Hepatic stellate cell (primary cell): ENCODE measurements at places on chromosomes 3 and 15.

- DNase-seq: no peak
Measured at GRCh38 chr15:64193971-64194370, 31.1 kb upstream of the PPIB start.

- DNase-seq: no peak
Measured at GRCh38 chr3:24586920-24587319, 92.3 kb upstream of the THRB start.

- DNase-seq: no peak
Measured at GRCh38 chr3:152454076-152454875, 185.5 kb downstream of the MBNL1 start.

DNA sequence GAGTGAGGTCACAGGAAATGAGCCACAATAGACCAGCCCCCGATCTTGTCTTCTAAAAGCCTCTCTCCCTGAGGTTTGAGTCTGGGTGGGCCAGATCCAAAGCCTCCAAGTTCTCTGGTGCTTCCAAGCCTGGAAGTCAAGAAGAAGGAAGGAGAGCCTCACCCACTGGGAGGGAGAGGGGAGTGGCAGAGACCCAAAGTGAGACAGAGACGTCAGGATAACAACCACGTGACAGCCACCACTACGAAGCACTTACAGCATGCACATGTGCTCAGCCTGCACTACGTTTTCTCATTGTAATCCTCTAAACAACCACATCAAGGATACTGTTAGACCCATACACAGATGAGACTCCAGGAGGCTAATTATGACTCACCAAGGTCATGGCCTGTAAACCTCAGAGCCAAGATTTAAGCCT is 197.3 kb upstream of the LINGO1 start:
- no peak for DNase-seq

- no peak for DNase-seq
Measured at GRCh38 chr15:98860281-98861041, 147.1 kb downstream of the PGPEP1L start.

GRCh38 chr15:83998486-83998885 is 237.1 kb upstream of the GOLGA6L4 start:
- DNase-seq: no peak

- no peak for DNase-seq
Measured at GRCh38 chr15:65993236-65993635, 123.9 kb downstream of the RAB11A start.

DNA sequence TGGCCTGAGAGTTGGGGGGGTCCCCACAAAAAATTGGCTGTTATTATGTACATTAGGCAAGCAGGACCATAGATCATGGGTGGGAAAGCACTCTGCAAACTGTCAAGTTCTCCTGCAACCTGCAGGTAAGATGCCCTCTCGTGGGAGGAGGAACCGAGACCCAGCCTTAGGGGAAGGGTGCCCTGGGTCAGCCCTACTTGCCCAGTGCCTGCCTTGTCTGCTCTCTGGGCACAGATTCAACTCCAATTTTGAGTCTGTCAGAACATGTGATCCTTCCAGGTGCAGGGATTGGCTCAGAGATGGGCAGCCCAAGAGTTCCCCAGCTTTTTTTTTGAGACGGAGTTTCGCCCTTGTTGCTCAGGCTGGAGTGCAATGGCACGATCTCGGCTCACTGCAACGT is 99.2 kb downstream of the PLXNA1 start:
- DNase-seq: no peak

DNA sequence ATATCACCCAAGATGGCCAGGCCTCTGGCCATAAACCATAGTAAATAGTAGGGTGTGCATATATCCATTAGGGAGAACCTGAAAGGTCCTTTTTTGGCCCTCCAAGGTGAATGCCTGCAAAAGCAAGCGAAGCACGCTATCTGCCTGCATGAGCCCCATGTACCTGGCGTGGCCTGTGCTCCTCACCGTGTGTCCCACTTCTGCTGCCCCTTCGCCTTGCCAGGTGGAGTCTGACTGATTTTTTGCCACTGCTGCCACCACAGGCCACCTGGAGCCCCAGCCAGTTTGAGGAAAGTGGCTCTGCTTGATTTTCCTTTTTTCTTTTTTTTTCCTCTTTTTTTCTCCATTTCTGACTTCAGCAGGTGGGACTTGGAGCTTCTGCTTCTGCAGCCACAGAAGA is 139.7 kb downstream of the SNRPN start:
- no peak for DNase-seq

DNA sequence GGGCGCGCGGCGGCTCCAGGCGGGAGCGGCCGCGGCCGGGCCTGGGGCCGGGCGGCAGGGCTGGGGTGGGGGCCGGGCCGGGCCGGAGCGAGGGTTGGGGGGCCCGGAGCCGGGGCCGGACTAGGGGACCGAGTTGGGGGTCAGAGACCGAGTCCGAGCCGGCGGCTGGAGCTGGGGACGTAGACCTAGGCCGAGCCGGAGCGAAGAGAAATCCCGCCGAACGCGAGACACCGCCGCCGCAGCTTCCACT is 37.3 kb downstream of the HMCES start:
- DNase-seq: no peak

- no peak for DNase-seq
Measured at GRCh38 chr15:46879032-46879770, 838.1 kb upstream of the SEMA6D start.

DNA sequence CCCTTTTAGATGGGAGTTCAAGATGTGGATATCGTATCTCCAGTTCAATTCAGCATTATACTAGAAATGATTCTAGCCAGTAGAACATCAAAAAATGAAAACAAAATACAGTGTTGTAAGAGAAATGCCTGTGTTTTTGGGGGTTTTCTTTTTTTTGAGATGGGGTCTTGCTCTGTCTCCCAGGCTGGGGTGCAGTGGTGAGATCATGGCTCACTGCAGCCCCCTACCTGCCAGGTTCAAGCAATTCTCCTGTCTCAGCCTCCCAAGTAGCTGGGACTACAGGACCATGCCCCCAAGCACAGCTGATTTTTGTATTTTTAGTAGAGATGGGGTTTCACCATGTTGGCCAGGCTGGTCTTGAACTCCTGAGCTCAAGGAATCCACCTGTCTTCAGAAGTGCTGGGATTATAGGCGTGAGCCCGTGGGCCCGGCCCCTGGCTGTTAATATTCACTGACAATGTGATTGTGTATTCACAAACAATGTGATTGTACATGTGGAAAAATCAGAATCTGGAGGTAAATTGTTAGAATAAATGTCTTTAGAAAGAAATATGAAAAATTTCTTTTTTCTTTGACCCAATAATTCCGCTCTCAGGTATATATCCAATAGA is 59.0 kb downstream of the ARIH1 start:
- DNase-seq: no peak

GRCh38 chr3:187931770-187932278 is 186.6 kb upstream of the BCL6 start:
- no peak for DNase-seq

GRCh38 chr3:195583831-195584542 is at the start of gene APOD:
TSS of gene APOD (minus strand) at chr3:195583940. CDS start at chr3:195579461, 4,479 bp downstream.
- DNase-seq: no peak

GRCh38 chr15:68693071-68693470 is 114.3 kb downstream of the CORO2B start:
- no peak for DNase-seq

GRCh38 chr3:136305879-136306278 is 55.7 kb downstream of the PCCB start:
- peak; percentile 67 for DNase-seq

DNA sequence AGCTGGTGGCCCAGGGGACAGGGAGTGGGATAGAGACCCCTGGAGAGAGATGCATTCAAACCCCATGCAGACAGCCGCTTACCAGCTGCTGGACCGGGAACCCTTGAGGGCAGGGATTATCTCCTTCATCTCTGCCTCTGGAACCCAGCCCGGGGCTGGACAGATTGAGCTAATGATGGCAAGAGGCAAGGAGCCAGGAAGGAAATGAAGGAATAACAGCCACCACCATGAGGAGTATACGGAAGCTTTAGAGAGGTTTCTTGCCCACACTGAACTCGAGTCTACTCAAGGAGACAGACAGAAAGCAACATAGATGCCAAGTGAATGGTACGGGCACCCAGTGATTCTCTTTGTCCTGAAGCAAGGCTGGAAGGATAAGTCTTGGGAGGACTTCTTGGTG is 23.2 kb downstream of the HAPLN3 start:
- DNase-seq: no peak

DNA sequence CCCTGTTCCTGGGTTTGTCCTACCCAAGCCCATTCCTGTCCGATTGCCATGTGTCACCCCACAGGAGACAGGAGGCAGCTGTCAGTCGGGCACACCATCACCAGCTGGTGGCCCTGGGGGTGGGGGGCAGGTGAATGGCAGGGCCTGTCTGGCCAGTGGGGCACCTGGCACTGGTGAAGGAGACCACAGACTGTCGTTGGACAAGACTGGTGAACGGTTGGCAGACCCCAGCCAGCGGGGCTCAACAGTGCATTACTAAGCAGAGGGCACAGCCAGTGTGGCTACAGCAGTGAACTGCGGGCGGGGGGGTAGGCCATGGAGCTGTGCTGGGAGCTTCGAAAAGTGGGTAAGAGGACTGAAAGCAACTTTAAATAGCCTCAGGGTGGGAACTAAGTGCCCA is 2.1 kb downstream of the SEMA7A start:
- no peak for DNase-seq

- peak; percentile 42 for DNase-seq
Measured at GRCh38 chr15:38699633-38700230, 135.1 kb upstream of the RASGRP1 start.

DNA sequence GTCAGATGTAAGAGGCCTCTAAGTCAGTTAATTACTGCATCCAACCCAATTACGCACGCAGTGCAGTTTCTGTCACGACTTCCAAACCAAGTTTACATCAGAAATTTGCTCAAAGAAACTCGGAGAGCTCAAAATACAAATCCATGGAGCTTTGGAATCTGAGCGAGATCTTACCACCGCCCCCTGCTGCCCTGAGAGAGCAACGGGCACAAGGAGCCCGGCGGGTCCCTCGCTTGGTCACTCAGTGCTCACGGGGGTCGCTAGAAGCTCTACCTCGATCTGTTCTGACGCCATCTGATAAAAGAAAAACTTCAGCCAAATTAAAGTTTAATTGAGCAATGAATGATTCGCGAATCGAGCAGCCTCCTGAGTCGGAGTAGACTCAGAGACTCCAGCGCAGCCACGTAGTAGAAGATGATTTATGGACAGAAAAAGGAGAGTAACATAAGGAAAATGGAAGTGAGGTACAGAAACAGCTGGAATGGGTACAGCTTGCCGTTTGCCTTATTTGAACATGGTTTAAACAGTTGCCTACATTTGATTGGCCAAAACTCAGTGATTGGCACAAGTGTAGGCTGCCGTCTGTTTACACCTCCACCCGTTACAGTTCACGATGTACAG is 232.7 kb upstream of the ATP10A start:
- no peak for DNase-seq

GRCh38 chr3:30664884-30665283 is 58.5 kb downstream of the TGFBR2 start:
- no peak for DNase-seq

DNA sequence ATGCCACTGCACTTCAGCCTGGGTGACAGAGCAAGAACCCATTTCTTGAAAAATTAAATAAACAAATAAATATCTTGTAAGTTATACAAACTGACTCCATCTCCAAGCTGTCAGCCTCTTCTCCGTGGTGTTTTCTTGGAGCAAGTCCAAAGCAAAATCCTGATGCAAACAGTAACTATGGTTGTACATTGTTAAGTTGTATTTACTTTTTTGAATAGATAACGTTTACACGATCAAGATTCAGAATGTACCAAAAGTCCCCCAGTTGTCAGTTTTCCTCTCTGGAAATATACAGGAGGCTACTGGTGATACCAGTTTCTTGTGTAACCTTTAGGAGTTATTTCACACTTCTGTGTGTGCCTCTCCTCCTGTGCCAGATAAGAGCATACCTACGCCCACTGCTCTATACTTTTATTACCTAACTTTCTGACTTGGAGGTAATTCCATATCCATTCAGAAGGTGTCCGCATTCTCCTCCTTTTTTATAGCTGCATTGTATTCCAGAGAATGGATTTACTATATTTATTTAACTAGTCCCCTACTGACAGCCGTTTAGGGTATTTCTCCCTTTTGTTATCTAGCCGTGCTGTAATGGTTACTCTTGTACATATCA is 14.2 kb downstream of the CMTM7 start:
- DNase-seq: no peak

- no peak for DNase-seq
Measured at GRCh38 chr3:188559072-188559429, 405.1 kb downstream of the LPP start.
